ENCODE measurements at places on chromosomes 11 and 22. TPM values are rescaled to one million over a fixed set of nuclear protein-coding genes. Genes with fewer than 3 reads are reported as not detected.

DNA sequence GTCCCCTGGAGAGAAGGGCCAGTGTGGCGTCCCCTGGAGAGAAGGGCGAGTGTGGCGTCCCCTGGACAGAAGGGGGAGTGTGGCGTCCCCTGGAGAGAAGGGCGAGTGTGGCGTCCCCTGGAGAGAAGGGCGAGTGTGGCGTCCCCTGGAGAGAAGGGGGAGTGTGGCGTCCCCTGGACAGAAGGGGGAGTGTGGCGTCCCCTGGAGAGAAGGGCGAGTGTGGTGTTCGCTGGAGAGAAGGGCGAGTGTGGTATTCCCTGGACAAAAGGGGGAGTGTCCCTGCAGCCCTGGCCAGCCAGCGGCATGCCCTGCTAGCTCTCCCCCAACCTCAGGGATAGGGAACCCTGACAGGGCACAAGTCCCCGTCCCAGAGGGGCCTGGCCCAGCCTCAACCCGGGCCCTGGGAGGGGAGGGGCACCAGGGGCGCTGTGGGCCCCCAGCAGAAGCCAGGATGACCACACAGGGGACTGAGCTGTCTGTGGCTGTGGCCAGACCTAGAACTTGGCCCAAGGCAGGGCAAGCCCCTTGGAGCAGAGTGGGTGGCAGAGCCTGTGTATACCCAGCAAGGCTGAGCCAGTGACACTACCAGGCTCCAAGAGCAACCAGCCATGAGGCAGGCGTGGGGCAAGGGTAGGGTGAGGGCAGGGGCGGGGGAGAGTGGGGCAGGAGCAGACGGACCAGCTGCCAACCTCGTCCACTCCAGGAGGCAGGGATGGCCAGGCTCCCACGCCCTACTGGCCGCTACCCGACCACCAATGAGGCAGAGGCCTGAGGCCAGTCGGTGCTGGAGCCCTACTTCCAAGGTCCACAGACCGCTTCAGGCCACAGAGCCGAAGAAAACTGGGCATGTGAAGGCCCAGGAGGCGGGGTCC is 4.2 kb downstream of the HRAS start:
- DNase-seq: no peak

GRCh38 chr11:100739666-100740065 is 52.6 kb downstream of the ARHGAP42 start:
- DNase-seq: no peak

DNA sequence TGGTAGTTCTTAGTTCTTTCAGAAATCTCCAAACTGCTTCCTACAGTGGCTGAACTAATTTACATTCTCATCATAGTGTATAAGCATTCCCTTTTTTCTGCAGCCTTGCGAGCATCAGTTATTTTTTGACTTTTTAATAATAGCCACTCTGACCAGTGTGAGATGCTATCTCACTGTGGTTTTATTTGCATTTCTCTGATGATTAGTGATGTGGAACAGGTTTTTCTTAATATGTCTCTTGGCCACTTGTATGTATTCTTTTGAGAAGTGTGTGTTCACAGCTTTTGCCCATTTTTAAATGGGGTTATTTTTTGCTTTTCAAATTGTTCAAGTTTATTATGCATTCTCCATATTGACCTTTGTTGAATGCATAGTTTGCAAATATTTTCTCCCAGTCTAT is 459.3 kb downstream of the NTM start:
- DNase-seq: no peak

- DNase-seq: peak; percentile 15
These were observed 118.6 kb downstream of the KCNQ1 start for GRCh38 chr11:2563213-2564007.

GRCh38 chr11:10899121-10899830 is 41.4 kb upstream of the ZBED5 start:
- no peak for DNase-seq

- peak; percentile 49 for DNase-seq
These were observed at the start of gene KCNJ1 for GRCh38 chr11:128867277-128867676. Gene KCNJ1, minus strand, starts transcription at chr11:128867296. Its CDS starts 27,053 bp downstream, at chr11:128840243.

DNA sequence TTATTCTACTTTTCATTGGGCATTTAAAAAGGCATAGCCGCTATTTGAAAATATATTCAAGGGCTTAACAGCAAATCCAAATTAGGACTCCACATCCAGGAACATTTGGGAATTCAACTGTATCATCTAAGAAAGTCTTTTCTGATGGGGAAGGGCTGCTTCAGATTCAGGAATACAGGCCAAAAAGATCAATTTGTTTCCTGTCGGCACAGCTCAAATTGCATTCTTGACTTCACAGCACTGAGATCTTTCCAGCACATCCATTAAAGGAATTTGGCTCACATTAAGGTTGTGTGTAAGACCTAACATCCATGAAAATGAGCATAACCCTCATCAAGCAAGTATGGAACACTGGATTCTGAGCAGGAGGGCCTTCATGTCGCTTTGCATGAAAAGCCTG is 1169.5 kb upstream of the CCDC90B start:
- no peak for DNase-seq

DNA sequence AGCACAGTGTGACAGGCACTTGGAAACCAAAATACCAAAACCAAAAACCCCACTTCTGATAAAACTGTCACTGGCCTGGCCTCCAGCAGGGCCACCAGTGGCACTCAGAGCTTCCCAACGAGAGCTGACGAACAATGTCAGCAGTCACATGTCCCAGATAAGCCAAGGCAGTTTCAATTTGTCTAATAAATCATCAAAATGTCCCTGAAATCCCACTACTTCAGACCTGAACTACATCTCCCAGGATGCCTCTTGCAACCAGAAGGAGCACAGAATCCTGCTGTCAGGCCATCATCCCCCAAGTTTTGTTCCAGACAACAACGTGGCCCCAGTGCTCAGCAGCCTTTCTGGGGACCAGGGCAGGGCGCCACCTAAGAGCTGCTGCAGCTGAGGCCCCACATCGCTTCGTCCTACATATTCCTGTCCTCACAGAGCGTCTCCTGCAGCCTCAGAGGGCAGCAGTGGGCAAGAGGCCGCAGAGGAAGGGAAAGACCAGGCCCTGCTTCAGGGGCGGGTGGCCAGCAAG is 25.1 kb downstream of the LRFN4 start:
- DNase-seq: no peak

- no peak for DNase-seq
These were observed 6.3 kb downstream of the ARHGAP1 start for GRCh38 chr11:46694072-46694471.

DNA sequence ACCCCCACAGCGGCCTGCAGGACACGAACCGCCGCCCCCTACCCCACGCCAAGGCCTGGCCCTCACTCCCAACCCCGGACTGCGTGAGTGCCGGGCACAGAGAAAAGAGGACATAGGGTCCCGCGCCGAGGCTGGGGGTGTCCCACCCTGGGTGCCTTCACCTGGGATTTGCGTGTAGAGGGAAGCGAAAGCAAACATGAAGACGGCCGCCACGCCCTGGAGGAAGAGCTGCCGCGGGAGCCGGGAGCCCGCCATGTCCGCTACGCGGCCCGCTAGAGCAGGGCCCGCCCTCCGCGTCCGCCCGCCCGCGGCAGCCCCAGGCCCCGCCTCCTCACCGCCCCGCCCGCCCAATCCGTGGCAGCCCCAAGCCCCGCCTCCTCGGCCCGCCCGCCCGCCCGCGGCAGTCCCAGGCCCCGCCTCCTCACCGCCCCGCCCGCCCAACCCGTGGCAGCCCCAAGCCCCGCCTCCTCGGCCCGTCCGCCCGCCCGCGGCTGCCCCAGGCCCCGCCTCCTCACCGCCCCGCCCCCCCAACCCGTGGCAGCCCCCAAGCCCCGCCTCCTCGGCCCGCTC is at the start of gene LMF2:
Gene LMF2 (minus strand): TSS at position 282 of the 570 bp plus-strand sequence. CDS start 27 bp downstream, at position 255.
- DNase-seq: peak; percentile 96

- DNase-seq: peak; percentile 55
These were observed 226.7 kb downstream of the BRD1 start for GRCh38 chr22:49600891-49601431.

DNA sequence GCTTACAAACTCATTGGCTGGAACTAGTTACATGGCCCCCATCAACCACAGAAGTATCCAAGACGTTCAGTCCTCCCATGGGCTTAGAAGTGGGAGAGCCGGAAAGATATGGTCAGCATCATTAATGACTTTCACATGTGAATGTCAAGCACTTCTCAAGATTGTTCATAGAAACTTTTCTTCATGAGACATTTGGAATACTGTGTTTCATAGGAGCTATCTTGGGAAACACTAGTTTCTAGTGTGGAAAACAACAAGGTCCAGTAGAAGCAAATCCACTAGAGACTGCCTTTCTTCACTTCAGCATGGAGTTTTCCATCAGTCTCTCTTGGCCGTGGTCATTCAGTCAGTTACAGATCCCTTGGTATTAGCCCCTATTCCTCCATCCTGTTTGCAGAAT is 160.9 kb downstream of the C11orf91 start:
- DNase-seq: no peak

- DNase-seq: no peak
These were observed at the start of gene MS4A15 for GRCh38 chr11:60756307-60757032. Gene MS4A15, plus strand, starts transcription at chr11:60756867. Its CDS starts 6,867 bp downstream, at chr11:60763734.

DNA sequence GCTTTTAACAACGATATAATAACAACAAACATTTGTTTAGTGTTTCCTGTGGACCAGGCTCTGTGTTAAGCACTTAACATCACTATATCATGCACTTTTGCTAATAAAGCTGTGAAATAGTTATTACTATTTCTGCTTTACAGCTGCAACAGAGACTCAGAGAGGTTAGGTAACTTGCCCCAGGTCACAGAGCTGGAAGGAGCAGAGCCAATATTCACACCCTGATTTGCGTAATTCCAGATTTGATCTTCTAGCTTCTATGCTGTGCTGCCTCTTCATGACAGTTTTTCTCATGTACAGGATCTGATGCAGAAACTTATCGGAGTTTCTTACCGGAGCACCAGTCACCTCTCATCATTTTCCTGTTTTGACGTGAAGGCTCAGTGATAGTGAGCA is 33.6 kb upstream of the EHF start:
- DNase-seq: no peak

GRCh38 chr11:118374729-118375128 is 15.3 kb downstream of the UBE4A start:
- DNase-seq: no peak

GRCh38 chr22:41284465-41284864 is 1.5 kb downstream of the RANGAP1 start:
- DNase-seq: no peak

- no peak for DNase-seq
These were observed 5.9 kb downstream of the TMEM121B start for GRCh38 chr22:17115236-17115635.

GRCh38 chr11:81135570-81135969 is 1598.1 kb downstream of the FAM181B start:
- no peak for DNase-seq

Gene FXYD6
- total RNA-seq: 0.31 TPM

Gene TCN2
- 0.94 TPM for total RNA-seq

Gene TSGA10IP
- total RNA-seq: not detected

Gene ZNHIT2
- 11.9 TPM for total RNA-seq

Gene OR56B1
- 0.99 TPM for total RNA-seq

Gene DAGLA
- 0.08 TPM for total RNA-seq

Gene RIMBP3B
- total RNA-seq: 1.1 TPM

Gene FREY1
- total RNA-seq: 3.9 TPM

Gene CD3E
- total RNA-seq: 607 TPM

All from activated naive CD8-positive, alpha-beta T cell treated with anti-CD3 and anti-CD28 coated beads, Interleukin-2, amount 10 ng/mL, durations not matched to agents 7 days and 5 days (primary cell).